ENCODE measurements at places on chromosomes 1 and 21.

- DNase-seq, result no peak
These were observed 13.6 kb upstream of the ZNF362 start for GRCh38 chr1:33242652-33243051.

- no peak for DNase-seq
These were observed 1594.3 kb downstream of the PLA2G4A start for GRCh38 chr1:188423073-188423472.

DNA sequence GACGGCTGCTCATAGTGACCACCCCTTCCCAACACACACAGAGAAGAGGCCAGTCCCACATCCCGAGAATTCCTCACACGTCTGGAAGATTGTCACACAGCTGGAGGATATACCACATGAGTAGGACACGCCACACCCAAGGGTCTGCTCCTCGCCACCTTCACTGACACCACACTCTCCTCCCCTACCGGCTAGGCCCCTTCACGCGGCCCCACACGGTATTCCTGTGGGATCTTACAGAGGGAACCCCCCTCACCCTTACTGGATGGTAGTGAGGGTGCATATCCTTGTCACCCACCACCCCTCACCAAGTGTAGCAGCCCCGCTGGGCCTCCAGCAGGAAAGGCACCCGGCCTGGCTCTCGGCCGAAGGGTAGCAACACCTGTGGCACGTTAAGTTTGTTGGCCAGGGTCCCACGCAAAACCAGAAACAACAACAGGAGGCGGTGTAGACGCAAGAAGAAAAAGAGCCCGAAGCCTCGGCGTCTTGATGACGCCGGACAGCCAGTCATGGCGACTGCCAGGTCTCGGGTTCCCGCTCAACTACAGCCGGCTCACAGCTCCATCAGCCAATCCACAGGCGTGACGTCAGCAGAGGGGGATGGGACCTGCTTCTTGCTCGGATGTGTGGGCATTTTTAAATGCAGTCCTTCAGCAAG is at the start of gene NUP210L:
TSS of gene NUP210L (minus strand) at position 540 of the 658 bp plus-strand sequence.
- no peak for DNase-seq

DNA sequence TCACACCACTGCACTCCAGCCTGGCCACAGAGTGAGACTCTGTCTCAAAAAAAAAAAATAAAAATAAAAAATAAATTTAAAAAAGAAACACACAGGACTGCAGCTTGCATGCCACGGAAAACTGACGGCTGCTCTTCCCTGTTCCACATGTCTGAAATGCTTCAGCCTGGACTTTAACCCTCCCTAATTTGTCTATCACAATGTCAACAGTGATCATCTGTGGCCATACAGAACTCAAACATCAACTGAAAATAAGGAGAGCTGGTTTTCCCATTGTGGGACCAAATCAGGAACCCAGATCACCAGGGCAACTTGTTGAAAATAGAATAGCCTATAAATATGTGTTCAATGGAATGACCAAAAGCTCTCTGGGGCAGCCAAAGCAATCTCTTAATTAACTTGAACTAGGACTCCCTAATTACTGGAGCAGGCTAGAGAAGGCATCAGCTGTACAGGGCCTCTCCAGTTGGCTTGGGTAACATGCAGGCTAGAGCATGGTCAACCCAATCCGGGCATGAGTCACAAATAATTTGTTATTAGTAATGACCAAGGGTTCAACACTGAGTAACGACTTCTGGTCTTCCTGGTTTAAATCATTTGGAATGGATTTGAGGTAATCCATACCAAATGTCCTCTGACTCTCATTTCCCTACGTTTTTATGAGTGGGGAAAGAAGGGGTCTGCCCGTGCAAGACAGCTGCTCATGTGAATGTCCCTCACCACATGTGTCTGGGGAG is 62.7 kb upstream of the KAZN start:
- no peak for DNase-seq

DNA sequence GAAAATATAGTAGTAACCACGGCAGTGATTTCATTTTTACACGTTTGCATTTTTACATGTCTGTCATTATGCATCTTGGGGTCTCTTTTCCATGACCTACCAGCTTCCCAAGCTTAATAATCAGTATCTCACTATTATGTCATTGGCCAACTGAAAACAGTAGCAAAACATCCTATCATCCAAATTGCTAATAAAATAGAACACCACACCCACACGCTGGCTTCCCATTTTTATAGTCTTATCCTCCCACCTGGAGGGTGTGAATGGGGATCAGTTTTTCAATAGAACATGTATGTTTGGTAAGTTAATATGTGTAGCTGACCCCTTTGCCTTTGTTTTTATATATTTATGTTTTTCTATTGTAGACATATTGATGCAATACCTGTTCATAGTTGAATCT is 11.8 kb downstream of the TFF3 start:
- DNase-seq, result no peak

DNA sequence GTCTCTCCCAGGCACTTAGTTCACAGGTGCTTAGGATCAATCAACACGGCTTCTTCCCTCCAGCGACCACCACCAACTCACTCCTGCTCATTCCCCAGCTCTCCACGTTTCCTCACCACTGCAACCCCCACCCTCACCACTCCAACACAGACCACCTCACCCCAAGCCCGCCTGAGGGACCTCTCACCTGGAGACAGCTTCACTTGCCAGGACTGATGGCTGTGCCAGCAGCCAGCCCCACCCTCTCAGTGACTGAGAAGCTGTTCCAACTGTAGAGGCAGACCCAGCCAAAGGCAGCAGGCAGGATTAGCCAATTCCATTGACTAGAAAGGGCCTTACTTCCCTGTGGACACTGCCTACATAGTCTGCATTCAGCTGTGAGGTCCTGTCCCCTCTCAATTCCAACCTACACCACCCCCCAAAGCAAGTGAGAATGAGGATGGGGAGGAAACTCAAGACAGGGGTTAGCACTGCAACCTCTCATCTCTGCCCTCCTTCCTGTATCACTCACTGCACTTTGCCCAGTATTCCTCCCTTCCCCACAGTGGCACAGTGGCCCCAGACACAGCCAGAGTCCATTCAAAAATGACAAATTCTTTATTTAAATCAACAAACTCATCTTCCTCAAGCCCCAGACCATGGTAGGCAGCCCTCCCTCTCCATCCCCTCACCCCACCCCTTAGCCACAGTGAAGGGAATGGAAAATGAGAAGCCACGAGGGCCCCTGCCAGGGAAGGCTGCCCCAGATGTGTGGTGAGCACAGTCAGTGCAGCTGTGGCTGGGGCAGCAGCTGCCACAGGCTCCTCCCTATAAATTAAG is 7.6 kb downstream of the TAGLN2 start:
- DNase-seq, result no peak

DNA sequence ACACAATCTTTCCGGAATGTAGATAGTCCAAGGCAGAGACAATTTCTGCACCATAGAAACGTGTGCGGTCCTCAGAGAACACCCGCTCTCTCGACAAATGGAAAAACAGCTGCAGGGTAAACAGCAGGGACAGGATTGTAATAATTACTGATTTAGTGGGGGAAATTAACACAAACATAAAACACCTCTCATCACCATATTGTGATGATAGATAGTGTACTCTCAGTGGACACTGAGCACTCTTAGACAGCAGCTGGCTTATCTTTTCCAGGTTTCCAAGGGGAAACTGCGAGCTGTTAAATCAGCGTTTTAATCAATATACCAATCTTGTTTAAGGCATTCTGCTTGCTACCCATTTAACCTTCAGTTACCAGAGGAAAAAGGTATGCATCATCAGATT is 277.1 kb downstream of the AKT3 start:
- no peak for DNase-seq

GRCh38 chr1:39488012-39488545 is 3.4 kb upstream of the BMP8A start:
- no peak for DNase-seq

GRCh38 chr1:240927821-240928220 is 315.9 kb upstream of the GREM2 start:
- no peak for DNase-seq

DNA sequence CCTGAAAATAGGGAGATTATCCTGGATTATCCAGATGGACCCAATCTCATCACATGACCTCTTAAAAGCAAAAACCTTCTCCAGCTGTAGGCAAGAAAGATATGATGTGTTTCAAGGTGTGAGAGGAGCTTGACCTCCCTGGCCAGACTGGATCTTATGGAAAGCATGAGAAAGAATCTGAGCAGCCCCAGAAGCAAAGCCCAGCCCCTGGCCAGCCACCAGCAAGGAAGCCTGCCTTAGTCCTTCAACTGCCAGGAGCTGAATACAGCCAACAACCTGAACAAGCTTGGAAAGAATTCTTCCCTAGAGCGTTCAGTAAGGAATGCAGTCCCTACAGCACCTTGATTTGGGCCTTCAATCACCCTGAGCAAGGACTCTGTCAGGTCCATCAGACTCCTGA is 375.0 kb upstream of the CHRM3 start:
- DNase-seq, result no peak

- DNase-seq, result no peak
These were observed 340.4 kb downstream of the RPS6KC1 start for GRCh38 chr1:213391445-213391844.

GRCh38 chr1:93702111-93702827 is 20.6 kb upstream of the BCAR3 start:
- DNase-seq, result peak; percentile 32

- no peak for DNase-seq
These were observed 28.8 kb downstream of the PIK3C2B start for GRCh38 chr1:204465546-204466415.

GRCh38 chr1:230541306-230541705 is 101.0 kb upstream of the COG2 start:
- no peak for DNase-seq

DNA sequence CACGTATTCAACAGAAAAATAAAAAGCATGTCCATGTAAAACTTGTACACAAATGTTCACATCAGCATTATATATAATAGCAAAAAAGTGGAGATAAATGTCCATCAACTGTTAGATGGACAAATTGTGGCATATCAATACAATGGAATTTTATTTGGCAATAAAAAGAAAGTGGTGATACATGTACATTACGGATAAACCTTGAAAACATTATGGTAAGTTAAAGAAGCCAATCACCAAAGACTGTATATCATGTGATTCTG is 76.9 kb downstream of the EIF4G3 start:
- DNase-seq, result no peak

DNA sequence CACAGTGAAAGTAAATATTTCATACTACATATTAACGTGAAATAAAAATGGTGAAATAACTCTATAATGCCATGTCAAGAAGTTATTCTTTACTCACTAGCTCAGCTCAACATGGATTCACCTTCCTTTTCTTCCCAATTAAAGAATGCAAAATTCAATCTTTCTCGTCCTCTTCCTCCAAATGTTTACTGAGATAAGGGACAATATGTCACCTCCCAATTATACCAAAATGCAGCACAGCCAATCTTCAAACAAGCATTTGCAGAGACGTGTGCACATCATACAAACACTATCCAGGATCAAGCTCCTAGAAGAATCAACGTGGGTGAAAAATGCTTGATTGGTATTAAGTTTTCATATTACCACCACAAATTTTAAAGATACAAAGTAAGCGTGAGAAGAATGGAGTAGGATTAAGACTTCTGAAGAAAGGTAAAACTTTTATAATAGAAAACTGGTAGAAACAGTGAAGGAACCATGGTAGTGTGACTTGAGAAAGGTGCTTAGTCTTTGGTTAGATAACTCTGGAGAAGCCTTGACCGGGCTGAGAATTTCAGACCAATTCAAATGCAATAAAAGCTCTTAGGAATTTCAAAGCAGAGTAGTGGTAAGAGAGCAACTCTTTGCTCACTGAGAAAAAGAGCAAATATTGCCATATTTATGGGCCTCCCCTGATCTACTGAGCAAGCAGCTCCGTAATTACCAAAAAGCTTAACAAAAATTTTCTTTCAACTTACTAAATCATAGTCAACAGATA is 7.2 kb downstream of the PTP4A2 start:
- DNase-seq, result no peak

DNA sequence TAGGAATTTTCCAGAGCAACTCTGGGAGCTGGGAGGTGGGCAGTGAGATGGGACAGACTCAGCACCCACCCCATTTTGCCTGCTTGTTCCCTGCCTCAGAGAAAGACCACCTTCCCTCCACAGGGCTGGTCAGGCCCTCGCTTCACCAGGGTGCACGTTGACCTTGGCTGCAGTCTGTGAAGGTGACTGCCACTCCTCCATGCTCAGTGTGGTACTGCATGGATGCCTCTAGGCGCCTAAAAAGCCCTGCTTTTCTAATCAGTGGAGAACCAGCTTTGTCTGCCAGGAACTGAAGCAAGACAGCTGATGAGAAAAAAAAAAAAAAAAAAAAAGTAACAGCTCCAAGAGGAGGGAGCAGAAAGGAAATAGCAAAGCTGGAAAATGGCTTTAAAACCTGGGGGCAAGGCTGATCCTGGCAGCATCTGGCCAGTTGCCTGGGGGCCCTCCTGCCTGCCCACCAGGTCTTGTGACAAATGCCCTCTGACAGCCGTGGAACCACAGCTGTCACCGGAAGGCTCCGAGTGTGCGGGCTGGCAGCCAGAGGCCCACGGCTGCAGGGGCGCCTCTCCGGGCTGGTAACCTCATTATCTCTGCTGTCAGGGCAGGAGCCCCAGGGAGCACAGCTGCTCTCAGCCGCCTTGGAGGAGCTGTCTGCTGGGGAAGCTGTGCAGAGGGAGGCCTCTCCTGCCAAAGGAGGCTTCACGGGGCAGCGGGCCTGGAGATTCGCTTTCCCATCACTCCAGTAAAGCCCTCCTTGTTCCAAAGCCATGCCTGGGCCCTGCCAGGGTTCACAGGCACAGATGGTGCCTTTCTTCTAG is 13.7 kb downstream of the KIAA1614 start:
- DNase-seq, result no peak

GRCh38 chr1:62727656-62728407 is 39.6 kb upstream of the DOCK7 start:
- no peak for DNase-seq

- peak; percentile 89 for DNase-seq
These were observed 7.2 kb downstream of the KIFAP3 start for GRCh38 chr1:170067253-170067819.

DNA sequence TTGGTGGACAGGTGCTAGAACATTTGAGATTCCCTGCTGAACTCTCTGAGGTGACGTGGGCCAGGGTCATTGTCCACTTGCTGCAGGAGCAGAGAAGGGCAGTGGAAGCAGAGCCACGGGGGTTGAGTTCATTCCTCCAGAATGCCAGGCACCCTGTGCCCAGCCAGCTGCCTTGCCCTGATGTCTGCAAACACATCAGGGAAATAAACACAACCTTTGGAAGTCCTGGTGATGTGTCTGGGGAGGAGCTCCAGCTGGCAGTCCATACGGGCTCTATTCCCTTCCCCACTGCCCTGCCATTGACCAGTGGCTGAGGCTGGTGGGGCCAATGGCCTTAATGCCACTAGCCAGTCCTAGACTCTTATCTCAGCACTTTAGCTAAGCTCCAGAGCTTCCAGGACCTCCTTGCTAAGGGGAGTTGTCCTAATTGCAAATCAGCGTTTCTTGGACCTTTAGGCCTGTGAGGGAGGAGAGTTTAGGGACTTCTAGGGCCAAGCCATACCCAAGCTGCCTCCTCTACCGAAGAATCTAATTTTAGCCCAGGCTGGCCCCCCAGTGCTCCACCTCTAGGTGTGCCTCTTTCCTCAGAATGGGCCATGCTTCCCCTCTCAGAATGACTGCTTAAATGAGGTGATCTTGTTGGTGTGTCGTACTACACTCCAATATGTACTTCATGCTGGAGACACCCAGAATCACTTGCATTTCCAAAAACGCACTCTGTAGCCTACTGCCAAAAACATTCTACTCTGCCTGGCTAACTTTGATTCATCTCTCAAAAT is 25.9 kb upstream of the MFSD2A start:
- no peak for DNase-seq
